ENCODE measurements at places on chromosomes 7 and 10.

- no peak for DNase-seq
Measured at GRCh38 chr7:100679927-100680575, 6.5 kb downstream of the GNB2 start.

DNA sequence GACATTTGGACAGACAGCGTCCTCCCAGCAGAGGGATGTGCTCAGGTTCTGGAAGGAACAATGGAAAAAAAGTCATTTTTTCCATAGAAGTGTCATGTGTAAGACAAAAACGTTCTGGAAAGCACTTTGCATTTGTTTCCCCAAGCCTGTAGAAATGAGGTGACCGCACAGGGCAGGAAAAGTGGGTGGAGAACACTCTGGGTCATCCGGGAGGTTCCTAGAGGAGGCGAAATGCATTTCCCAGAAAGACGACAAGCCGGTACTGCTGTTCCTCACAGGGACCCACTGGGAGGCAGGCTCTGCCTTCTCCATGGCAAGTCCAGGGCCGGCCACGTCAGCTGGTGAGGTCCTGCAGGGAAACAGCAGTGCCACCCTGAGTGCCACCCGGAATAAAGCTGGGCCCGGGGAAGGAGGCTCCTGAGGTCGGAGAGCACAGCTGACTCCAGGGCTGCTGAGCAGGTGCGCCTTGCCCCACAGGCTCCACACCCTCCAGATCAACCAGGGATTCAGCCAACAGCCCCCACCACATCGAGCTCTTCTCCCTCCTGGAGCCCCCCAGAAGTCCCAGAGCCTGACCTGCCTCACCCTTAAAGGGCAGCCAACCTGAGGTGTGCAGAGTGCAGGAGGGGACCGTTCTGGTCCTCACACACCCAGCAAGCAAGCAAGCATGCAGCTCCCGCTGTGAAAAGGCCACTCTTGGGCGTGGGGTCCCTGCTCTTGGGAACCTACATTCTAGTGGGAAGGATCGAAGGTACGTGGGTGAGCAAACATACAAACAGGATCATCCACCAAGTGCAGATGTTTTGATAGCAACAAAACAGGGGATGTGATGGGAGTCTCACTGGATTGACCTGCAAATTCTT is 28.8 kb upstream of the INPP5A start:
- DNase-seq = no peak

- DNase-seq = no peak
Measured at GRCh38 chr7:55260171-55260570, 105.0 kb upstream of the LANCL2 start.

GRCh38 chr7:123615344-123615743 is 13.7 kb downstream of the ASB15 start:
- DNase-seq = no peak

GRCh38 chr7:142703655-142704305 is 45.5 kb upstream of the PRSS1 start:
- DNase-seq = no peak

Measured in activated CD8-positive, alpha-beta memory T cell treated with anti-CD3 and anti-CD28 coated beads for 4 hours (primary cell).